Activated CD4-positive, alpha-beta T cell treated with anti-CD3 and anti-CD28 coated beads for 4 hours (primary cell): ENCODE measurements at places on chromosomes 3 and 15.

DNA sequence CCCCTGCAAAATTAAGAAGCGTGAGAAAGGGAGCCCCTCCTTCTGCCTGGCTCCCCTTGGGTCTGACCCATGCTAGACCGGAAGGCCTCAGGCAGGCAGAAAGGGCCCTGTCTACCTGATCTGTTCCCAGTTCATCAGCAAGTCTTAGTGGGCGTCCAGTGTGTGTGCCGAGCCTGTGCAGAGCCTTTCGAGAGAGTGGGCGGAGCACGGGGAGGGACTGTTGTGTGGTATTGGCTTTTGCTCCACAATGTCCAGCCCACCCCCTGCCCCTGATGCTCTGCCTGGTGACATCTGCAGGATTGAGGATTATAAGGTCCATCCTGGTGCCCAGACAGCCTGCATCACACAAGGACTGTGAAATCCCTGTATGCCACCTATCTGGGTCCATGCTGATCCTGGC, 82.9 kb downstream of the CHDH start:
- DNase-seq, result no peak

GRCh38 chr3:38297947-38298711, 16.0 kb downstream of the SLC22A14 start:
- no peak for DNase-seq

DNA sequence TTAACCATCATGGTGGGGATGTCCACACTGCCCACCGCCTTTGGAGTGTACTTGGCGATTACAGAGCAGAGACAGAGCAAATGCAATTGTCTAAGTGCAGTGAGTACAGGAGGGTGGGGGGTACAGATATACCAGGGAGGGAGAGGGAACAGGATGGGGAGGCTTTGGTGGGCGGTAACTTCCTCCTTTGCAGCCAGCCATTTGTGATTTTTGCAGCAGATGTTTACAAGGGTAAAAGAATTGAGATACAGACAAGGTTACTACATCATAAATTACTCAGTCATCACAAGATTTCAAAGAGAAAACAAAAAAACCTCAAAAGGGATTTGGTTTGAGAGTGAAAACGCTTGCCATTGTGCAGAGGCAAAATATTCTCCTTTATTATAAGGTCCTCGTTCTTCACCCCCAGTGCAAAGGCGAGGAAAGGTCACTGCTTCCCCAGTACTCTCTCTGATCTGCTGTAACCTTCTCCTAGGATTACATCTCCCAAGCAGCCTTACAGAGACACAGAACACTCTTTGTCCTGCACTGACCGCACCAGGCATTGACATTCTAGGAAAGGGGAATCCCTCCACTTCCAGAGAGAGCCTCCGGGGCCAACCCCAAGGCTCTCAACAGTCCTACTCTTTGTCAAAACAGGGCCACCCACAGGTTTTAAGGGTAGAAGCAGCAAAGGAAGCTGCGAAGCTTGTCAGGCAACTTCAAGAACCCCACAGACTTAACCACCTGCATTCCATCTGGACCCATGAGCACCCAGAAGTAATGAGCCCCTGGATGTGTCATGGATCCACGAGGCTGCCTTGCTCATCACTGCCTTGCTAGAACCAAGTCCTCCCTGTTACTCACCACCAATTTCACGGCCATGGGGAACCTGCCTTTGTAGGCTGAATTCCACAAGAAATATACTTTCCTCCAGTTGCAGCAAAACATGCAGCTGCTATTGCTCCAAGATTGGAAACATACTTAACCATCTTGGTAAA, 117.3 kb downstream of the ADAMTS17 start:
- DNase-seq, result no peak

- no peak for DNase-seq
Observed at GRCh38 chr3:180743813-180744590, 64.7 kb upstream of the CCDC39 start.
